ENCODE measurements at places on chromosomes 3 and 15.

- DNase-seq = no peak
Observed at GRCh38 chr3:123285931-123286307, 84.2 kb downstream of the SEC22A start.

GRCh38 chr3:76403556-76403955, 618.2 kb upstream of the ZNF717 start:
- DNase-seq = no peak

DNA sequence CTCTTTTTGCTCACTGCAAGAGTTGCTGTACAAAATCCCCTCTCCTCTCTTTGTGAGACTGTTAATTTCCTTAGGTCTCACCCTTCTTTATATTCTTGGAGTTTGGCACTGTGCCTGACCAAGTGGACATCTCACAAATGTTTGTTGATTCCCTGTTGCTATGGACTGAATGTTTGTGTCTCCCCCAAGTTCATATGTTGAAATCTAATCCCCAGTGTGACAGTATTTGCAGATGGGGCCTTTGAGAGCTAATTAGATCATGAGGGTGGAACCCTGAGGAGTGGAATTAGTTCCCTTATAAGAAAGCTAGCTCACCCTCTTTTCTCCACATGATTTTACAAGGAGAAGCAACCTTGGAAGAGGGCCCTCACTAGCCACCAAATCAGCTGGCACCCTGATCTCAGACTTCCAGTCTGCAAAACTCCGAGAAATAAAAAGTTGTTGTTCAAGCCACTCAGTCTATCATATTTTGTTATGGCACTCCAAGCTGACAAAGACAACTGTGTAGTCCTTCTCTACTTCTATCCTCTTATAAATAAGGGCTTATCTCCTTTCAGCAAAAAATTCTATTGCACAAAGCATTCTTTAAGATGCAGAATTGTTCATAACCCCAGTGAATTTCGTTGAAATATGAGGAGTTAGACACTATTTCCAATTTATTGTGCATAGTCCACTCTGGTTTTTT, 65.5 kb upstream of the NPHP3 start:
- DNase-seq = peak; percentile 54

DNA sequence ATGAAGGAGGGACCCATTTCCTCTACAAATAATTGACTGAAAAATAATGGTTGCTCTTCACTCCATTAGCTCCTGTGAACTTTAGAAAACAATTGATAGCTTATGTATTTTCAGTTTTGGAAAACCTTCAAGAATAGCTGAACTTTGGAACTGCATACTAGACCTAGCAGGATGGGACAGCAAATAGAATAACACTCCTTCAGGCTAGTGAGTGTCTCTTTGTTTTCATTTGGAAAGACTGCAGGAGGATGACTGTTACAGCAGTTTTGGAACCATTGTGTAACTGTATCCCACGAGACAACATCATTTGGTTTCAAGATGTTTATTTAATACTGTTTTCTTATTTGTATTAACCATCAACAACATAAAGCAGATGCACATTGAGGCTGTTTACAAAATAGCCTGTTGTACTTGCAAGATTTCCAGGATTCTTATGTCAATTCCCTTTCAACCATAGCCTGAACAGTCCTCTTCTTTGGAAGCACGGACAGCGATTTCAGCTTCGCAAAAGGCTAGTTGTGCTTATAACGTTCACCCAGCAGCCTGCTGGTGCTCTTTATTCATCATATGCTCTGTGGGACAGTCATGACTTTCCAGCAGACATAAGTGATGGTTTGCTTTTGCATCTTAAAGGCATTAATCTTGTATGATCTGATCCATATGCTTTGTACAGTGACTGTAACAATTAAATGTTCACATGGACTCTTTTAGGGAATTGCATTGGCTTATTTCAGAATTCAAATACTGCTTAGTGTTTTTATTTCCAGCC, 335.5 kb downstream of the IL5RA start:
- DNase-seq = peak; percentile 74

DNA sequence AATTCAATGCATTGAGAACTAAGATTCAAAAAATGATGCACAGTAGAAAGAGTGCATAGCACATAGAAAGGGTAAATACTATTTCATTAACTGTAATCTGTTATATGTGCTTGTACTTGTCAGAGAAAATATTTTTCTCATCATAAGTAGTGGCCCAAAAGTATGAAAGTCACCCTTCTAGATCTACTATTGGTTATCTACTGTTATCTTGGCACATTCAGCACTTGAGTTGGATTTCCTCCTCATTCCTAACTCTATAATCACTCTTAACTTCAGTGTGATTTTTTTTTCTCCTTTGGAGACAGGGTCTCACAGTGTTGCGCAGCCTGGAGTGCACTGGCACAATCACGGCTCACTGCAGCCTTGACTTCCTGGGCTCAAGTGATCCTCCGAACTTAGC, 194.4 kb downstream of the PCCB start:
- no peak for DNase-seq

- peak; percentile 92 for DNase-seq
Observed at GRCh38 chr3:149706905-149707304, 45.4 kb downstream of the COMMD2 start.

- DNase-seq = no peak
Observed at GRCh38 chr3:130757611-130758150, 11.1 kb upstream of the PIK3R4 start.

DNA sequence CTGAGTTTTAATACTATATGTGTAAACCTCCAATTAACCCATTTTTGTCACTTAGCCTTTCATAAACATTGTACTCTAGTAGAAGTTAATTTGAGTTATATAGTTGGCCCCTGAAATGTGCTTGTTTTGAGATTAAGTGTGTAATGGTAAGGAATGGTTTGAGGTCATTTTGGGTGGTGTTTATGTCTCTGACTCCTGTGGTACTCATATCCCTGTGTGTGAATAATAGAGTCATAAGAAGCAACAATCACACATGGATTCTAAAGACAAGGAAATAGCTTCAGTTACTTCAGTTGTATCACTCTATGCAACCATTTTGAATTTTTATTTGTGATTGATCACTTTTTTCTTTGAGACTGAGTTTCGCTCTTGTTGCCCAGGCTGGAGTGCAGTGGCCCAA, 408.5 kb downstream of the MFSD1 start:
- no peak for DNase-seq

GRCh38 chr15:48946840-48947187, 16.9 kb downstream of the SHC4 start:
- DNase-seq = no peak

- no peak for DNase-seq
Observed at GRCh38 chr3:184693011-184693975, 18.6 kb downstream of the MAGEF1 start.

DNA sequence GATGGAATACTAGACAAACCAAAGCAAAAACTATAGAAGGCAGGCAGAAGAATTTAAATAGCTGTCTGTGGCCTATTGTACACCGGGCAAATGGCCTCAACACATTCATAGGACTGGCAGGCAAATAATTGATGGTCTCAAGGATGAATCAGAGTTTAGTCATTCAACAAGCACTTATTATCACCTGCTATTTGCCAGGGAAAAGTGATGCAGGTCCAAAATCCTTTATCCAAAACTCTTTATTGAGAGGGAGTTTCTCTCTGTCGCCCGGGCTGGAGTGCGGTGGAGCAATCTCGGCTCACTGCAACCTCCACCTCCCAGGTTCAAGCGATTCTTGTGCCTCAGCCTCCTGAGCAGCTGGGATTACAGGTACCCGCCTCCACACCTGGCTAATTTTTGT, 2.3 kb downstream of the EIF2AK4 start:
- no peak for DNase-seq

GRCh38 chr3:47340866-47341265, 40.0 kb upstream of the PTPN23 start:
- no peak for DNase-seq

DNA sequence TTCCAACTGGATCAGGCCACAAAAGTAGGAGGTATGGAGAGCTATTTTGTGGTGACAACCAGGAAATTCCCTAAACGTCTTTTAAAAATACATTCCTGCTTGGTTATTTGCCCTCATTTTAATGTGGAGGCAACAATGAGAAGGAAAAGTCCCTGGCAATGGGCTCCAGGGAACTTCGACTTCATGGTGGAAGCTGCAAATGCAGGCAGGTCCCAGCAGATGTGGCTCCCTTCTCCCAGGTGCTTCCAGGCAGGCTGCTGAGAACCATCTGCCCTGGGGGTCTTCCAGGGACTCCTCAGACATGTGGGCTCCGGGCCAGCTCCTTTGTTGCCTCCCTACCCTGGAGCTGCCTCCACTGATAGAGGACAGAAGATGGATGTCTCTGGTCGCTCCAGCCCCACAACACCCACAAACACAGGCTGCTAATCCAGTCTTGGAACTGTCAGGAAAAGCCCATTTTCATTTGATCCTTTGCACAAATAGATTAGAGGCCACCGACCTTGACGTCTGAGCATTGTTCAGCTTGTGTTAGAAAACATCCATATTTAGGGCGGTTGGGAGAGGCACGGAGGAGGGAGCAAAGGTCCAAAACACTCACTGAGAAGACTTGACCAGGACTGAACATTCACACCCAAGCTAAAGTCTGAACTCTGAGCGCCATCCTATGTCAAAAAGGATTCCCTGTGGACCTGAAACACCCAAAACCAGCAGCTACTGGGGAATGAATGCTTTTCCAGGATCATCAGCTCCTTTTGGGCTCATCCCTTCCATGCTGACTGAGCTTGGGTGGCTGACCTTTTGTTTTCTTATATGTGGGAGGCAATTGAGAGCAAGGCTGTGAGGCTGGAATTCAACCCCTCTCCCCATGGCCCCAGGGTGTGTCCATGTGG, 30.2 kb upstream of the SLCO2A1 start:
- DNase-seq = peak; percentile 9

DNA sequence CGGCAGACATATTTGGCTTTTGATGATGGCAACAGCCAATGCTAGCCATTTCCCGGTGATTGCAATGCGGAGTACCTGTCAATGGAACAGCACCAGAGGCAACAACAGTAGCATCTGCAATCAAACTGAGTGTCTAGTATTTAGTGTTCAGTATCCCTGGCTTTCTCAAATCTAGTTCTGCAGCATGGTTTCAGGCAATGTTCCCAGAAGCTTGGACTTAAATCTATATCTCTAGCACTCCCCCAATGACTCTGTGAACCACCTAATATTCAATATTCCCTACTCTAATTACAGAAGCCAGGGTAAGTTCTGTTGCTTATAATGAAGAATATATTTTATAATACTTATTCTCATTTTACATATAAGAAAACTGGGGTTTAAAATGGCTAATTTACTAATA, 48.2 kb downstream of the TBL1XR1 start:
- no peak for DNase-seq

DNA sequence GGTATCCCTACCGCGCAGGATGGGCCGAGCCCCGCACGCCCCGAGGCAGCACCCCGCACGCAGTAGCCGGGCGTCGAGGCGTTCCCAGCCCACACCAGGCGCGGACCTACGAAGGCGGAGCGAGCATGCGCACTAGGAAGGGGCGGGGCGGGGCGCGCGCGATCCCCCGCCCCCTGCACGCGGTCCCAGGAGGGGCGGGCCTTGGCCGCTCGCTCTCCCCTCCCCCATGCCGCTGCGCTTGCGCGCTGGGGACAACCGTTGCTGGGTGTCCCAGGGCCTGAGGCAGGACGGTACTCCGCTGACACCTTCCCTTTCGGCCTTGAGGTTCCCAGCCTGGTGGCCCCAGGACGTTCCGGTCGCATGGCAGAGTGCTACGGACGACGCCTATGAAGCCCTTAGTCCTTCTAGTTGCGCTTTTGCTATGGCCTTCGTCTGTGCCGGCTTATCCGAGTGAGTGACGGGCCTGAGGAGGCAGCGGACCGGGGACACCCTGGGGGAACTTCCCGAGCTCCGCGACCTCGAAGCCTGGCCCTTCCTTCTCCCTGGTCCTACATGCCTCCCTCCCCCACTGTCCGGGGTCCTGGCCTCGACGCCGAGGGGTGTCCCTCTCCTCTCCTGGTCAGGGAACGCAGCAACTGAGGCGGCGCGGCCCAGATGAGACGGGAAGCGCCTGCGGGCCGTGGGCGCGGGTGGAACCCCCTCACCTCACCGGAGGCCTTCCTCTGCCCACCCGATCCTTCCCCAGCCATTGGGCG, at the start of gene SPESP1:
SPESP1 (plus strand) TSS at position 258 of the 755 bp plus-strand sequence; CDS start at position 387, 129 bp downstream.
- peak; percentile 38 for DNase-seq

DNA sequence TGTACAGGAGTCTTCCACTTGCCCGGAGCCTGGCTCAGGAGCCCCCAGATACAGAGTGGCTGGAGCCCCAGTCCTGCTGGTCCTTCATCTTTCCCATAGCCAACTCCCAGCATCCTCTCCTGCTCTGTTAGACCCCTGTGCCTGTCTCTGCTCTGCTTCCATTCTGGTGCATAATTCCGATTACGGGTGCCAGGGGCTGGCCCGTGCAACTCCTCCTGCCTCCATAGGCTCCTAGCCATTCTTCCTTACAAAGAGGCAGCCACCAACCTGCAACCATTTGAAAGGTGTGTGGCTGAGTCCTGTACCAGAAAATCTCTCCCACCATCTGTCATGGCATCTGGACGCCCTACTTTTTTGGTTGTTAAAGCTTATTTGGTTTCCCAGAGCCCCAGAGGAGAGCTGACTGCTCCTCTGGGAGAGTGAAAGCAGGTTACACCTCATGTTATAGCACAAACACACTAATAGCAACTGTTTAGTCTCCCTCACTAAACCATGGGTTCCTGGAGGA, 5.2 kb upstream of the RAD18 start:
- no peak for DNase-seq

GRCh38 chr15:82047453-82048400, 1.9 kb upstream of the MEX3B start:
- no peak for DNase-seq

DNA sequence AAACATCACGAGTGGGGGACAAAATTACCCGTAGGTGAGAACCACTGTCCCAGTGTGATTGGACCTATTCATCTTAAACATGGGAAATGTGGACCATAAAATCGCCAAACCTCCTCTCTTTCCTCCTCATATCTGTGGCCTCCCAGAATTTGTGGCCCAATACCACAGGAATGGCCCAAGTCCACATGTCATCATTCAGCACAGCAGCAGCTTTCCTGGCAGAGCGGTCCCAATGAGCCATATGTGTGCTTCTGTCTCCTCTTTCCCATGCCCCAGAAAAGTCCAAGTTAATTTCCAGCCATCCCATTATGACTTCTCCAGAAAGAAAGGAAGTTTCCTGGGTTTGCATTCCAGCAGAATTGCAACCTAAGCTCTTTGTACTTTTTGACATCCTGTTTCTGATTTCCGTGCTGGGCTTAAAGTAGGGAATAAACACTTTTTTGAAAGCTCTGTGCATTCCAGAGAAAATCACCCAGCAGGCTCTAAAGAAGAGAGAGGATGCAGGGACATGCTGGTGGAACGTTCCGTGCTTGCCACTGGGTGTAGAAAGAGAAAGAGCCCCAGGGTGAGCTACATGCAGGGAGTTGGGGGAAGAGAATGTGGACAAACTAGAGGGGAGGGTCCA, 259.4 kb upstream of the PROK2 start:
- DNase-seq = no peak
